ENCODE measurements at places on chromosomes 7 and 10.
A peak's percentile ranks its signal among the peaks of the same experiment; 100 is the strongest.

DNA sequence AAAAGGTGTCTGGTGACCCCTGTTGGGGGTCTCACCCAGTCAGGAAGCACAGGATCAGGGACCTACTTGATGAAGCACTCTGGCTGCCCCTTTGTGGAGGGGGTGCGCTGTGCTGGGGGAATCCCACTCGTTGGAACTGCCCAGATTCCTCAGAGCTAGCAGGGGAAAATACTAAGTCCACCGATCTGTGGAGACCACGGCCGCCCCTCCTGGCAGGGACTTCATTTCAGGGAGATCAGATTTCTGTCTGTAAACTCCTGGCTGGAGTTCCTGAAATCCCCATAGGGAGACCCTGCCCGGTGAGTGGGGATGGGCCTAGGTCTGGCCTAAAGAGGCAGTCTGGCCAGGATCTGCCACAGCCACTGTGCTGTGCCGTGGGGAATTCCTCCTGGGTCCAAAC lies 79.3 kb upstream of the ADCY1 start:
- no peak for DNase-seq
- H3K27ac ChIP-seq = no peak overlapping the region

GRCh38 chr10:6151087-6151977 lies 51.4 kb upstream of the PFKFB3 start:
- peak overlapping the region; percentile 72 for H3K4me3 ChIP-seq
- DNase-seq = peak; percentile 88
- H3K4me1 ChIP-seq = peaks cover 53% of the 10 kb centered on the region
- no peaks in the 10 kb centered on the region for H3K27me3 ChIP-seq

GRCh38 chr10:47371629-47372485 lies 12.2 kb downstream of the ZNF488 start:
- H3K27ac ChIP-seq = no peak overlapping the region
- no peak overlapping the region for H3K4me3 ChIP-seq
- peaks cover 5% of the 10 kb centered on the region for H3K4me1 ChIP-seq
- peaks cover 8% of the 10 kb centered on the region for H3K27me3 ChIP-seq
- DNase-seq = no peak
- H3K36me3 ChIP-seq = no peaks in the 10 kb centered on the region

DNA sequence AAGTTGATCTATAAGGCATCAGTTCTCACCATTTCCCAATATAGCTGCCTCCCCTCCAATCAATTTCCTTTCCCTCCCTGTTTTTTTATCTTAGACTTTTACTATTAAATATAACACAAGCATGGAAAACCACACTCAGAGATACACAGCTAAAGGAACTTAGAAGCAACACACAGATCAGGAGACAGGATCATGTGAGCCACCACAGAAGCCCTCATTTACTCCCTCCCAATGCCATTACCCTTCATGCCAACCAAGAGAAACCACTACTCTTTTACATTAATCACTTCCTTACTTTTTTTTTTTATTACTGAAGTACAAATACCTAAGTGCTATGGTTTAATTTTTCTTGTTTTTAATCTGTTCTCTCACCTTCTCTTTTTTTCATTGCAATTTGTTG lies 33.0 kb downstream of the COG5 start:
- H3K36me3 ChIP-seq = peaks cover 35% of the 10 kb centered on the region
- H3K27me3 ChIP-seq = no peaks in the 10 kb centered on the region
- H3K4me3 ChIP-seq = no peak overlapping the region
- H3K27ac ChIP-seq = no peak overlapping the region
- no peak for DNase-seq
- H3K4me1 ChIP-seq = peaks cover 16% of the 10 kb centered on the region

- no peak overlapping the region for H3K27ac ChIP-seq
- H3K4me1 ChIP-seq = no peaks in the 10 kb centered on the region
- H3K27me3 ChIP-seq = no peaks in the 10 kb centered on the region
These were observed 291.2 kb downstream of the POM121L12 start for GRCh38 chr7:53326634-53327033.

- no peaks in the 10 kb centered on the region for H3K36me3 ChIP-seq
- no peaks in the 10 kb centered on the region for H3K4me1 ChIP-seq
- no peak overlapping the region for H3K4me3 ChIP-seq
- H3K27me3 ChIP-seq = peaks cover 2% of the 10 kb centered on the region
These were observed 101.3 kb downstream of the COL13A1 start for GRCh38 chr10:69902835-69903535.

DNA sequence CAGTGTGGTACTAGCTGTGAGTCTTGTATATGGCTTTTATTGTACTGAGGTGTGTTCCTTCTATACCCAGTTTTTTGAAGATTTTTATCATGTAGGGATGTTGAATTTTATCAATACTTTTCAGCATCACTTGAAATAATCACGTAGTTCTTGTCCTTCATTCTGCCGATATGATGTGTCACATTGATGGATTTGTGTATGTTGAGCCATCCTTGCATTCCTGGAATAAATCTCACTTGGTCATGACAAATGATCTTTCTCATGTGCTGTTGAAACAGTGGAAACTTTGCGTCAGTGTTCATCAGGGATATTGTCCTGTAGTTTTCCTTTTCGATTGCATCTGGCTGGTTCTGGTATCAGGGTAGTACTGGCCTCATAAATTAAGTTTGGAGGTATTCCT lies 7.1 kb upstream of the PRKAR1B start:
- peaks cover 2% of the 10 kb centered on the region for H3K4me1 ChIP-seq
- no peak overlapping the region for H3K27ac ChIP-seq
- no peak for DNase-seq
- no peaks in the 10 kb centered on the region for H3K27me3 ChIP-seq
- H3K4me3 ChIP-seq = no peak overlapping the region
- H3K36me3 ChIP-seq = peaks cover 22% of the 10 kb centered on the region

DNA sequence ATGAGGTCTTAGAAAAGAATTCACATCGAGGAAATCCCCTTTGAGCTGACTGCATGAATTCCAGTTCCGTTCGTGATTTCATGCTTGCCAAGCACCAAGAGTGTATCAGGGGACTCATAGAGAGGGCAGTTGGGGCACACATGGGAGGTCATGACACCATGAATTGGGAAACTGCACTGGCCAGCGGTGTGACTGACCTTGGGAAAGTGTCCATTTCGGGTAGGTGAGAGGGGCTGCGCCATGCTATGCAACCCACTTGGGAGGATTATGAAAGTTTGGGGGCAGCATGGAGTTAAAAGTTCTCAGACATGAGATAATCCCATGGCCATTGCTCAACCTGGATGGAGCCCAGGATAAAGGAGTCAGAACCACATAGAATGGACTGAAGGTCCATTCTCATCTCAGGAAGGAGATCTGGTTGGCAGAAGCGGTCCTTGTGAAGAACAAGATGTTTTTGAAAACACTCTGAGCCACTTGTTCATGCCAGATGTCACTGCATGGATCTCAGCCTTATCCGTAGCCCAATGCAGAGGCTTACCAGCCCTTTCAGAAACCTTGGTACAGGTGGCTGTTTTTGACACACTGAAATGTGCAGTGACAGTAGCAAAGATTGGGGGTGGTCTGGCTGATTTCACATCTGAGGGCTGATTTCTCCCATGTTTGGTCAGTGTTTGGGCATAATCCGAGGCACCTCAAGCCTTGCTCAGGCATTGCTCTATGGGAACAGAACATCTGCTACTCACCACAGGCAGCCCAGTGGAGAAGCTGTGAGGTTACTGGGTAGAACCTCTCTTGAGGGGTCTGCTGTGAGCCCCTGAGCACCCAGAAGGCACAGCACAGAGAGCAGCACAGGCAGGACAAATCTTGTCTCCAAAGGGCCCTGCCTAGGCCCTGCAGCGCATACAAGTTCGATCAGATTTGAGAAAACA lies 252.3 kb downstream of the CXCL12 start:
- H3K36me3 ChIP-seq = no peaks in the 10 kb centered on the region
- no peaks in the 10 kb centered on the region for H3K4me1 ChIP-seq
- H3K27me3 ChIP-seq = no peaks in the 10 kb centered on the region
- no peak overlapping the region for H3K4me3 ChIP-seq
- DNase-seq = no peak
